Stimulated activated CD8-positive, alpha-beta memory T cell treated with anti-CD3 and anti-CD28 coated beads, Interleukin-7, amount 100 ng/mL, for 24 hours (primary cell): ENCODE measurements at places on chromosomes 11 and 22.

DNA sequence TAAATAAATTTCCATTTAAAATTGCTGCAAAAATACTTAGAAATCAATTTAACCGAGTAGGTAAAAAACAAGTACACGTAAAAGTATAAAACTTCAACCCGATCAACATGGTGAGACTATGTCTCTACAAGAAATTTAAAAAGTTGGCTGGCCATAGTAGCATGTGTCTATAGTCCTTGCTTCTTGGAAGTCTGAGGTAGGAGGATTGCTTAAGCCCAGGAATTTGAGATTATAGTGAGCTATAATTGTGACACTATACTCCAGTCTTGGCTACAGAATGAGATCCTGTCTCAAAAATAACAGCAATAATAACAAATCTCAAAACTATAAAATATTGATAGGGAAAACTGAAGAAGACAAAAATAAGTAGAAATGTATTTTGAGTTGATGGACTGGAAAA is 11.1 kb downstream of the CASP4 start:
- DNase-seq, result no peak

GRCh38 chr22:50184902-50185374 is 775 bp upstream of the TRABD start:
- no peak for DNase-seq

GRCh38 chr11:64850979-64851567 is 6.6 kb upstream of the CDC42BPG start:
- DNase-seq, result no peak

GRCh38 chr11:35237860-35238715 is 99.1 kb downstream of the CD44 start:
- DNase-seq, result peak; percentile 17

- no peak for DNase-seq
Measured at GRCh38 chr11:287821-288477, 977 bp upstream of the PGGHG start.

DNA sequence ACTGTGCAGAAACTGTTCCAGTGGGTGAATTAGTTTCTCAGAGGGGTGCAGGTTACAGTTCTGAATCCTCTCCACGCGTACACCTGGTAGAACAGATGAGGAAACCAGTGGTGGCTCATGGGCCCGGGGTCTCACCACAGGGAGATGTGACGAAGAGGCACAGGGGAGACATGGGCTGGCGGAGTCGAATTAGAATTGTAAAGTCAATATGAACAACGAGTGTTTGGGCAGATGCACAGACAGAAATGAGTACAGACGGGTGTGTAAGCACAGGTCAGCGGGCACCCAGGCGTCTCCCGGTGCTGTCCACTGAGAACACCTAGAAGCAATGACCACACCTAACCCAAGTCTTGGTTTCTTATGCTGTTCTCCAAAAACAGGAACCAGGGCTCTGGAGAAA is 41.8 kb downstream of the GNB1L start:
- no peak for DNase-seq

- DNase-seq, result no peak
Measured at GRCh38 chr11:67997475-67997921, 6.4 kb downstream of the UNC93B1 start.

- DNase-seq, result no peak
Measured at GRCh38 chr11:41534391-41534790, 74.9 kb upstream of the LRRC4C start.

DNA sequence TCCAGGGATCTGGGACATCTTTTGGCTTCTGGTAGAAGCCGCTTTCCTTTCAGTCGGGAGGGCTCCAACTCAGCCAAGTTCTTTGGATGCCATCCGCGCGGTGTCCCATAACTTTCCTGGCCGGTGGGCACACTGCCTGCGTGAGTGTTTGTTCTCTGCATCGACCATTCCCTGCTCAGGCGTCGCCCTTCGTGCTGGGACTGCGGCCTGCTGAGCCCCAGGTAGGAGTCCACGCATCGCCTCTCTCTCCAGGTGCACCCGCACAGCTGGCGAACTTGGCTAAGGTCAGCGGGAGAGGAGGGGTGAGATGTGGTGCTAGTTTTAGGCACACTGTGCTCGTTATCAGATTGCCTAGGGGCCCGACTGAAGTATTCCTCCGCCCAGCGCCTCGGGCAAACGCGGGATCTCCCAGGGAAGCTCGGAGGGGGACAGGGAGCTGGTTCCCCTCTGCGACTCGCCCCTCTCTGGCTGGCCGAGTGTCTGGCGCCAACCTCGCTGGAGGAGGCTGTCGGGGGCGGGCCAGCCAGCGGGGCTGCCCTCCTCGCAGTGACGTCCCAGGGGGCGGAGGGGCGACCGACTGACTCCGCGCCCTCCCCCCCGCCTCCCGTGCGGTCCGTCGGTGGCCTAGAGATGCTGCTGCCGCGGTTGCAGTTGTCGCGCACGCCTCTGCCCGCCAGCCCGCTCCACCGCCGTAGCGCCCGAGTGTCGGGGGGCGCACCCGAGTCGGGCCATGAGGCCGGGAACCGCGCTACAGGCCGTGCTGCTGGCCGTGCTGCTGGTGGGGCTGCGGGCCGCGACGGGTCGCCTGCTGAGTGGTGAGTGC is at the start of gene LAYN:
Gene LAYN, plus strand, starts transcription at position 607 of the 823 bp plus-strand sequence. Its CDS starts 124 bp downstream, at position 731.
- DNase-seq, result no peak

- DNase-seq, result no peak
Measured at GRCh38 chr22:36439481-36440271, 41.8 kb downstream of the TXN2 start.

DNA sequence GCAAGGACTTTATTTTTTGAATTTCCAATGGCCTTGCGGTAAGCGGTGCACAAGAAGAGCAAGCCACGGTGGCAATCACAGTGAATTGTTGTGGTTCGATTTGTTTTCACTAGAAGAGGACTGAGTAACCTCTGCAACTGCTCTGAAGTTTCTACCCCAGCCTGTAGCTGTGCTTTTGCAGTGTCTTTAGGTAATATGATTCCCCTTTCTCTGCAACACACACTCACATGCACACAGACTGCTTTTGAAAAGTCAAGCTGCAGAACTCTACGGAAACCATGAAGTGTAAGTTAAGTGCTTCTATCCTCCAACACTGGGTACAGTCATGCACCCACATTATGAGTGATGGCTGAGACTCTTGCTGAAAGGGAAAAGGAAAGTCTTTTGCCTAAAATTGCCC is 38.4 kb downstream of the CD44 start:
- no peak for DNase-seq

DNA sequence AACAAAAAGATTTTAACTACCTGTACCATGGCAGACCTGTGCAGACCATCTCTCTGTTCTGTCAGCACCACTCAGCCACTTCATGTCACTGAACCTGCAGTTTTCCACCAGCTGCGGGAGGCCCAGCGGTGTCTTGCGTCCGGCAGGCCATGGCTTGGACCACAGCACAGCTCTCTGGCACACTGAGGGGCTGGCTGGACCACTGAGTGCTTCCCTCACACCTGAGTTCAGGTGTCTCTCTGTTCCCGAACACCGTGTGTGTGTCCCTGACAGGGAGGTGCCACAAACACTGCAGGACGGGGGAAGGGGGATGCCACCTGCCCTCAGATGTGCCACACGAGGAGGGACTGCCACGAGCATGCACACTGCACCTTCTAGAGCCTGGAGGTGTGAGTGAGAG is 17.7 kb downstream of the MOV10L1 start:
- no peak for DNase-seq

DNA sequence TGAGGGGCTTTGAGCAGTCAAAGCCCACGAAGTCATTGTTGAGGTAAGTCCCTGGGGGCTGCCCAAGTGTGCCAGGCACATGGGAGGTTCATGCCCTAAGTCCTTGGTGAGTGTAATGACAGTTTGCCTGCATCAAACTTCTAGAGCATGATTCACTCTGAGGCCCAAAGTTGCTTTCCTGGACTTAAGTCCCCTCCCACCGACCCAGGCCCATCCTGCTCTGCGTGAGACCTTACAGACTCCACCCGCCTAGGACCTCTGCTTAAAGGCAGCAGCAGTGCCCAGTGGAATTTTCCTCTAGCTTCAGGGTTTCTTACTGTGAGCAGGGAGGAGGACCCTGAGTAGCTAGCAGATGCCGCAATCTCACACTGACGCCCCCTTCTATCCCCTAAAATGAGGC is 5.7 kb upstream of the PVALB start:
- DNase-seq, result no peak

GRCh38 chr11:15742626-15743519 is 613.5 kb downstream of the SOX6 start:
- DNase-seq, result no peak

GRCh38 chr11:64353715-64354506 is 5.1 kb upstream of the RPS6KA4 start:
- no peak for DNase-seq

DNA sequence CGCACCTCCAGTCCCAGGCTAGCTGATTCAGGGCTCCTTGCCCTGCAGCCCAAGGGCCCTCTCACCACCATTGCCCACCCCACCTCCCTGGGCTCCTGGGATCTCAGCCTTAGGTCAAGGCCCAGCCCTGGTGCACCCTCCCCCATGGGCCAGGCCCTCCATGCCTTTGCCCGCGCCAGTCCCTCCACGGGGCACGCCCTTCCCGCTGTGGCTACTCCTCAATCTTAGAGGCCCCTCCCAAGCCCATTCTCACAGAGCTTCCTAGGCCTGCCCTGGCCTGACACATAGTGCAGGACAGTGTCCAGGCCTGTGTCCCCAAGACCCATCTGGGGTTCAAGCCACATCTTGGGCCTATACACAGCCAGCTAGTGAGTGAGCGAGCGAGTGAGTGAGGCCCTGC is 6.9 kb downstream of the GP1BB start:
- DNase-seq, result no peak

DNA sequence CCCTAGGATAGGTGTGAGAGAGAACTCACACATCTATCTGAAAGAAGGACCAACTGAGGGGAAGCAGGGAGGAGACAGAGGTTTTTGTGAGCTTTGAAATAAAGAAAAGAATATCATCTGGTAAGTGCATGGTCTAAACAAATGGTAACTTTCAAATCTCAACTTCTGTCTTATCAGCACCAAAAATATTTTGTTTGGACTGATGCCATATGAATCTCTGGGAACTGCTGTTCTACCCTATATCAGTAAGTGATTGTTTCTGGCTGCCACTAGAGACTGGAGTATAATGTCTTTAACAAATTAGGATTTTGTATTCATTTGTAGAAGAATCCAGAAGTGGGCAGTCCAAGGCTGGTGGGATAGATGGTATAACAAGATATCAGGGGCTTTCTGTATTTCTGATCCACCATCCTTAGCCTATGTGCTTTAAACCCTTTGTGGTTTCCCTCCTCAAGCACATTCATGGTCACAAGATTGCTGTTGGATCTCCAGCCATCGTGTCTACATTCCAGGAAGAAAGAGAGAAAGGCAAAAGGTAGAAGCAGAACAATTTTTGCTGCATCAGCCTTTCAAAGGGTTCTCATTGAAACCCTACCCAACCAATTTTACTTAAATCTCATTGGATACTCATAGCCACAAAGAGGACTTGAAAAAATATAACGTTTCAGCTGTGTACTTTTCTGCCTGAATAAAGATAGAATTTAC is 4.7 kb downstream of the HEPHL1 start:
- DNase-seq, result no peak

GRCh38 chr22:44211946-44212930 is 31.5 kb downstream of the PARVG start:
- no peak for DNase-seq

DNA sequence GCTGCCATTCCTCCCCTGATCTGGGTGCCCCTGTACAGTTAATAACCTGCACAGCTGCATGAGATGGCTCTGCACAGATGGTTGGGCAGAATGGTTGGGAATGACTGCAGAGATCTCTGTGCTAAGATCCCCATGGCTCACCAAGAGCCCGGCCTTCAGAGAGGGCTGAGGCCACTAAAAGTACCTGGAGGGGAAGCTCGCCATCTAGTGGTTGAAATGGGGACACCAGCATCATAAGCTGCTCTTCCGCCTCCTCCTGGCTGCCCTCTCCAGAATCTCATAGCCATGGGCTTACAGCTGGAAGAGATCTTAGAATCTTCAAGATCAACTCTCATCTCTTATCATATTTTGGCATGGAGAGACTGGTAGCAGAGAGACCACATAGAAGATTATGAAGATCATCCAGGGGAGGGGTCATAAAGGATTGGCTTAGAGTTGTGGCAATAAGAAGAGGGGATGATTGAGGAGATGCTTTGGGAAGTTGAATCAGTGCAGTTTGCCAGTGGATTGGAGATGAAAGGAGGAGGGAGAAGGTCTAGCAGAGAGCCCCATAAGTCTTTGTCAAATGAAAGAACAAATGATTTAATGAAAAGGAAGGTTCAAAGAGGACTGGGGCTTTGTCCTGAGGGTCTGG is 22.0 kb upstream of the TLCD5 start:
- DNase-seq, result peak; percentile 17

DNA sequence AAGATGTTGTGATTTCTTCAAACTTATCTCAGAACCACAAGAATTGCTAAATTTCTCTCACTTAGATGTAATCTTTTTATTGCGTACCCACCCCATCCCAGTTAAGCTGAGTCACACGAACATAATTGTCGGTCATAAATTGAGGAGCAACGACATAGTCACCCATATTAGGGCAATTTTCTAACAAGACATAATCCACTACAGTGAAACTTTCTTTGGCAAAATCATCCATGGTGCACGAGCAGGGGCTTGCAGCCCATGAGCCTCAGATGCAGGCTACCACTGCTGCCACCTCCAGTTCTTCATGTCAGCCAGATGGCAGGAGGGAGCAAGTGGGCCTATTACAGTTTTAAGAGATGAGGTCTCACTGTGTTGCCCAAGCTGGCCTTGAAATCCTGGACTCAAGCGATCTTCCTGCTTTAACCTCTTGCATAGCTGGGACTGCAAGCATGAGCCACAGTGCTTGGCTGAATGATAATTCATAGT is 70.3 kb upstream of the GRK2 start:
- no peak for DNase-seq

DNA sequence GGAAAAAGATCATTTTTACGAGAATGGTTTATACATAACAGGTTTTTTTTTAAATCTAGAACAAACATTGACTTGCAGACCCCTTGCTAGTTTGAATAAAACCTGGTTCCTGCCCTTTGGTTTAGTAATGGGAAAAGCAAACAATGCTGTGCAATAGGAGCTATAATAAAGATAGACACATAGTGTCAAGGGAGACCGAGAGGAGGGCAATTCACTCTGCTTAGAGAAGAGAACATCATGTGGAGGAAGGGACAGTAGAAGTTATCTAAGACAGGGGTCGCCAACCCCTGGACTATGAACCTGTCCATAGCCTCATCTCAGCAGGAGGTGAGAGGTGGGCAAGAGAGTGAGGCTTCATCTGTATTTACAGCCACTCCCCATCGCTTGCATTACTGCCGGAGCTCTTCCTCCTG is 7.0 kb upstream of the RDX start:
- DNase-seq, result no peak

DNA sequence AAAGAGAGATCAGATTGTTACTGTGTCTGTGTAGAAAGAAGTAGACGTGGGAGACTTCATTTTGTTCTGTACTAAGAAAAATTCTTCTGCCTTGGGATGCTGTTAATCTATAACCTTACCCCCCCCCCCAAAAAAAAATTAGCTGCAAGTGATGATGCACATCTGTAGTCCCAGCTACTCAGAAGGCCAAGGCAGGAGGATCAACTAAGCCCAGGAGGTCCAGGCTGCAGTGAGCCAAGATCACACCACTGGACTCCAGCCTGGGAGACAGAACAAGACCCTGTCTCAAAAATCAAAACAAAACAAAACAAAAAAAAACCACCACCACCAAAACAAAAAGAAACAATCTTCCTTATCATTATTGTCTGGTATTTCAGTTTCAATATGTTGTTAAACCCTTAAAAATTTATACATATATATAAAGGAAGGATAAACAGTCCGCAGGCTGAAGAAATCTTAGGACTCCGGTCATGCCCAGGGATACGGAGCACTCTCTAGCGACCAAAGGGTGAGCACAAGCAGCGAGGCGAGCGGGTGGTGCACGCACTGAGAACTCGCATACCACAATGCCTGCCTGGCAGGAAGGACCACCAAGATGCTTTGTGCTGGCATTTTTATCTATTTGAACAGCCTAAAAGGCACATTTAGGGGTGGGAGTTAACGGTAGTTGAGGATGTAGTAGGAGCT is 6.4 kb downstream of the POLDIP3 start:
- DNase-seq, result no peak
